ENCODE measurements at places on chromosomes 1 and 21.
A peak's percentile ranks its signal among the peaks of the same experiment; 100 is the strongest.

GRCh38 chr1:156371553-156372264 is 2.7 kb downstream of the RHBG start:
- no peak for DNase-seq

DNA sequence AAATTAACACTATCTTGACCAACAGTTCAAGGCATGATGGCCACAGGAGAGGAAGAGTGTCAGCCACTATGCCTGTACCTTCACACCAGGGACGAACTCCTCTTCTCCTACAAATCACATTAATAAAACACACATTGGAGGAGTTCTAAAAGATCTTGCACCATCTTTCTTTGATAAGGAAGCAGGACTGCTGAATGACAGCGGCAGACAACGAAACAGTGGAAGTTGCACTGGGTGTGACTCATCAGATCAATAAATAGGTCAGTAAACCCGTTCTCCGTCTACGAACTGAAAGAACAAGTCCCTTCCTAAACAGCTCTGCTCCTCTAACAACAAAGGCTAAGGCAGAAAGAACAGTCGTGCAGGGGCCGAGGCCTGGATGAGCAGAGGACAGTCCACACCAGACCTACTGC is 23.1 kb downstream of the UBE2G2 start:
- DNase-seq = no peak

DNA sequence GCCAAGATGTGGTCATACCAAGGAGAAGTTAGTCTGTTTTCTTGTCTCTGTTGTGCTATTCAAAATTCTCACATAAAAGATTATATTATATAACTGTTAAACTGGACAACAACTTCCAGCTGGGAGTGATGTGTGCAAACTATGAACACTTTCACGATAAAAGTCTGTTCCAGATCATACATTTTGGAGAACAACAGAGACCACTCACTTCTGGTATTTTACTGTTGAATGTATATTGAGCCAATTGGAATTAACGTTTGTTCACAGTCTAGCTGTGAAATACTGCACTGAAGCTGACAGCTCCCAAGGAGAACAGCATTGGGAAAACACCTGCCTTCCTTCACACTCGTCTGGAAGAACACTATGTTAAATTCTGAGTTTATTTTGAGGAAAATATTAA is 860 bp upstream of the SHCBP1L start:
- DNase-seq = no peak

GRCh38 chr1:59357645-59358320 is 60.9 kb downstream of the FGGY start:
- DNase-seq = no peak

- DNase-seq = no peak
Measured at GRCh38 chr1:207470927-207471326, 16.8 kb downstream of the CR2 start.

- DNase-seq = no peak
Measured at GRCh38 chr21:44653656-44654575, 543 bp downstream of the KRTAP12-4 start.

GRCh38 chr1:32724678-32725614 is 22.4 kb upstream of the SYNC start:
- DNase-seq = no peak

DNA sequence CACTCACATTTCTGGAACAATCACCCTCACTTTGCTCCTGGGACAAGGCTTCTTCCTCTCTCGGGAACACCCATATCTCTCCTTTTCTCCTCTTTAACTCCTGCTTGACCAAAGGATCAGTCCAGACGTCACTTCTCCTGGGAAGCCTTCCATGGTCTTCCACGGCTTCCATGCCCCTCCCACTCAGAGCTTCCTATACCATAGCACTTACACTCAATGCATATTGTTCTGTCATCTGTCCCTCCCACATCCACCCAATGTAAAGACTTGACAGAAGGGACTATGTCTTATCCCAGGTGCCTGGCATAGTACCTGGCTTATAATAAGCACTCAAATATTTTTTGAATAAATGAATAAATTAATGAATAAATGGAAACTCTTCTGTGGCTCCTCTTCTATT is 28.2 kb downstream of the CD34 start:
- DNase-seq = no peak

- no peak for DNase-seq
Measured at GRCh38 chr1:203528063-203528462, 34.1 kb downstream of the OPTC start.

DNA sequence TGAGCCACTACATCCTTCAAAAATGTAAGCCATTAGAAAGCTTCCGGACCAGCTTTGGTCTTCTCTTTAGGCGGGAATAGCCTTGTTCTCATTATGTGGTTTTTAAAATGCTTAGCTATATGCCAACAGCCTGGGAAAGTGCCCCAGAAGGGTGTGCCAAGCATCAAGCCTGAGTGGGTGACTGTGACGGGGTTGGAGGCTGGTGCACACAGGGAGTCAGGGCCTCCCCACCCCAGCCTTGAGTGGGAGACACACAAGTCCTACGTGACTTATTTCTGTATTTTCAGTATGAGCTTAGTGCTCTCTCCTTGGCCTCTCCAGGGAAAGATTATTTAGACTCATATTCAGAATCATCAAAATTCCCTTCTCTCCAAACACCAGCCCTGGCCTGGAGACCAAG is 9.8 kb downstream of the UBASH3A start:
- DNase-seq = no peak

- no peak for DNase-seq
Measured at GRCh38 chr1:43994794-43995790, 3.7 kb downstream of the CCDC24 start.

DNA sequence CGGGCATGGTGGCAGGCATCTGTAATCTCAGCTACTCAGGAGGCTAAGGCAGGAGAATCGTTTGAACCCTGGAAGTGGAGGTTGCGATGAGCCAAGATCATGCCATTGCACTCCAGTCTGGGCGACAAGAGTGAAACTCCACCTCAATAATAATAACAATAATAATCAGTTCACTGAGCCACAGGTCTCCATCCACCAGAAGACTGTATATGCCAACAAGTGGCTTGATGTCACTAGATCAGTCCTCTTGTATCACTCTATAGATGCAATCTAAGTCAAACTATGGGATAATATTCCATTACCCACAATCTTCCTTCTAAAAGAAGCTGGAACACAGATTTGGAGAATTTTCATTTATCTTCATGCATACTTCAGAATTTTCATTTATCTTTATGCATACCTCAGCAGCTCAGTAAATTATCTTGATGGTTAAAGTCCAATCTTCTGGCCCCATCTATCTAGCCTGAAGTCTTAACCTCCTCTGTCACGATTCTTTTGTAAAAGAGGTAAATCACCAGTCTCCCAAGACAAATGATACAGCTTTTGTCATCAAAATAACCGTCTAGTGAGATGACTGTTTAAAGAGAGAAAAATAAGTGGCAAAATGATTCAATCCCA is 61.8 kb downstream of the PUM1 start:
- no peak for DNase-seq

GRCh38 chr1:23395154-23395724 is 25.6 kb upstream of the ZNF436 start:
- no peak for DNase-seq

DNA sequence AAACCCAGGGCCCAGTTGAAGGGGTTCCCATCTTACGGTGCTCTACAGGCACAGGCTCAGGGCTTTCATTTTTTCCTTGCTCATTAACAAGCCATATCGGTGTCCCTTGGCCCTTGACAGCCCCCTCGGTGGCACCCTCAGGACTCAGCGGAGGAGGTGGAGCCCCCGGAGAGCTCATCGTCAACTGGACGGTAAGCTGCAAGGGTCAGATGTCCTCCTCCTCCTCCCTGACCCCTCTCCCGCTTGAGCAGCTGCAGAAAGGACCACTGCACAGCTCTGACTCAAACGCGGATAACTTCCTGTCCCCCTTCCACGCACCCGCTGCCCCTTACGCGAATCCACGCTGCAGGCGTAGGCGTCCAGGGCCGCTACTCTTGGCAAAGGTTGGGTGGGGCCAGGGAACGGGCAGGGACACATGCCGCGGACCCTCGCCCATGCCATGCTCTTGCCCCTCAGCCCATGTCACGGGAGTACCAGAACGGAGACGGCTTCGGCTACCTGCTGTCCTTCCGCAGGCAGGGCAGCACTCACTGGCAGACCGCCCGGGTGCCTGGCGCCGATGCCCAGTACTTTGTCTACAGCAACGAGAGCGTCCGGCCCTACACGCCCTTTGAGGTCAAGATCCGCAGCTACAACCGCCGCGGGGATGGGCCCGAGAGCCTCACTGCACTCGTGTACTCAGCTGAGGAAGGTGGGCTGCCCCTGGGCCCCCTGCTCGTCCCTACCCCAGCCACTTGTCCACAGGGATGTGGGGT is 14.7 kb downstream of the TMEM81 start:
- DNase-seq = no peak

DNA sequence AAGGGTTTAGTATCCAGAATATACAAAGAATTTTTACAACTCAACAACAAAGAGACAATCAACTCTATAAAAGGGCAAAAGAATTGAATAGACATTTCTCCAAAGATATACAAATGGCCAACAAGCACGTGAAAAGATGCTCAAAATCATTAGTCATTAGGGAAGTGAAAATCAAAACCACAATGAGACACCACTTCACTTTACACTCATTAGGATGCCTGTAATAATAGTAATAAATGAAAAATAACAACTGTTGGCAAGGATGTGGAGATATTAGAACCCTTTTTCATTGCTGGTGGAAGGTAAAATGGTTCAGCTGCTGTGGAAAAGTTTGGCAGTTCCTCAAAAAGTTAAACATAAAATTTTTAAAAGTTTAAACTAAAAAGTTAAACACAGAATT is 7.0 kb upstream of the ABCD3 start:
- no peak for DNase-seq

- no peak for DNase-seq
Measured at GRCh38 chr1:207858281-207858680, 52.6 kb downstream of the CD34 start.

DNA sequence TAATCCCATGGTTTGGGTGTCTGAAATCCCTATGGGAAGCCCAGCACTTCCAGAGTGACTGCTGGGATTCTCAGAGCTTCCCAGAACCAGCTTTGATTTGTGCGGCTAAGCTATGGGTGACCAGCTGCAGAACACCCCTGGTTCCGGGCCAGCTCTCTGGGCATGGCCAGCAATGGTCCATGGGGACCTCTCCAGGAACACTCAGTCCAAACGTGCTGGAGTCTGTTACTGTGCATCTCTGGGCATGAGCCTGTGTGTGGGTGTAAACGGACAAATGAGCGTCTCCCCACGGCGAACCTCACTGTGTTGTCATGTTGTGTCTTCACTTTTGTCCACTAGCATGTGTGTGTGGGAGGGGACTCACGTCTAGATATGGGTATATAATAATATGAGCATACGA is 54.4 kb downstream of the MAB21L3 start:
- no peak for DNase-seq

DNA sequence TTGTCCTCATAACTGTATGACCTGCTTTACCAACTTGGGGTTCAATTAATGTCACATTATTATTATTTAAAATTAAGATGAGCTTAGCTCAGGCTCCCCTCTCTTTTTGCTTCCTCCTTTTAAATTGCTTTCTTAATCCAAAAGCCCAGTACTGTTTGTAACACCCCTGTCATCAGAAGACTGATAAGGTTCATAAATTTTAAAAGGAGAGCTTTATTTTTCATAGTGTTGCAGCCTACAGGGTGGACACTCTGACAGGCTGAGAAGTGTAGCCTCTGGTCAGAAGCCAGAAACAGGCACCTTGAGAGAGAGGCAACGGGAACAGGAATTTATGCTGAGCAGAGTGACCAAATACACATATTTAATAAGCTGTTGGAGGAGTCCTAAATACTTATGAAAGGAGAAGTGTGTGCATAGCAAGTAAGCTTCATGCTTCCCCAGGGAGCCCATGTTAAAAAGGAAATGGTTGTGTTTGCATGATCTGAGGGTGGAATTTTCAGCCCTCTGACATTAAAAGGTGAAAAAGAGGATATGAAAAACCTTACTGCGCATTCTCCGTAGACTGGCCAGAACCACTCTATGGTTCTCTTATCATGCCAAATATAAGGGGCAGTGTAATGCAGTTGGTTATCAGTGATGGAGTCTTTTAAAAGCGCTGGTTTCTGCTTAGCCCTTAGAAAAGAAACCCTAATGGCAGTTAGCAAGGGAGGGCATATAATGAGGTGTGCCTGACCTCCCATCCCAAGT is 30.5 kb upstream of the FGGY start:
- DNase-seq = peak; percentile 21
